ENCODE measurements at places on chromosomes 6 and 20. TPM values are rescaled to one million over a fixed set of nuclear protein-coding genes. Genes with fewer than 3 reads are reported as not detected.
A peak's percentile ranks its signal among the peaks of the same experiment; 100 is the strongest.

GRCh38 chr6:21970569-21971300 lies 326.1 kb downstream of the PRL start:
- H3K4me3 ChIP-seq, result no peak overlapping the region
- no peaks in the 10 kb centered on the region for H3K27me3 ChIP-seq
- DNase-seq, result no peak
- no peak overlapping the region for H3K27ac ChIP-seq
- no peaks in the 10 kb centered on the region for H3K36me3 ChIP-seq

GRCh38 chr6:48135323-48136084 lies 24.5 kb upstream of the PTCHD4 start:
- H3K4me3 ChIP-seq, result no peak overlapping the region
- H3K27ac ChIP-seq, result no peak overlapping the region
- DNase-seq, result no peak
- H3K27me3 ChIP-seq, result no peaks in the 10 kb centered on the region
- no peaks in the 10 kb centered on the region for H3K36me3 ChIP-seq

DNA sequence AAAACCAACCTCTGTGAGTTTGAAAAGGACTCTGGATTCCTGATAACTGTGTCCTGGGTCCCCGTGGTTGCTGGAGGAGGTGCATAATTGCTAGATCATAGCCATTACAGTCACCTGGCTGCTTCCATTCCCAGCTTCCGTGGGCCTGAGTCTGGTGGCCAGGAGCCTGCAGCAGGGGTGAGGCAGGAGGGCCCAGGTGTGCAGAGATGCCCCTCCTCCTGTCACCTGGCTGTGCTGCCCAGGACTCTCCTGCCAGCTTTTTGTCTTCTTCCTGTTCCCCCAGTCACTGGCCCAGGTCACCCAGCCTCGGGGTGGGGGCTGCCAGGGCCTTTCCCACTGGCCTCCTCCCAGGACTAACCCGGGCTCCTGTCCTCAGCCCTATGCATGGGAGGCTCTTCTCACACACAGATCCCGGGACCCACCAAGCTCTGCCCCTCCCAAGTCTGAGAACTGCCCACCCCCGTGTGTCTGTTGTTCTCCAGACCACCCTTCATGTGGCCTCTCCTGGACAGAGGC lies 30.0 kb downstream of the RAET1L start:
- H3K27me3 ChIP-seq, result peaks cover 6% of the 10 kb centered on the region
- DNase-seq, result no peak
- no peaks in the 10 kb centered on the region for H3K36me3 ChIP-seq
- peaks cover 12% of the 10 kb centered on the region for H3K4me1 ChIP-seq

GRCh38 chr6:15132167-15132566 lies 113.7 kb upstream of the JARID2 start:
- no peak for DNase-seq
- H3K27ac ChIP-seq, result no peak overlapping the region
- H3K4me3 ChIP-seq, result no peak overlapping the region
- no peaks in the 10 kb centered on the region for H3K36me3 ChIP-seq
- H3K4me1 ChIP-seq, result no peaks in the 10 kb centered on the region

DNA sequence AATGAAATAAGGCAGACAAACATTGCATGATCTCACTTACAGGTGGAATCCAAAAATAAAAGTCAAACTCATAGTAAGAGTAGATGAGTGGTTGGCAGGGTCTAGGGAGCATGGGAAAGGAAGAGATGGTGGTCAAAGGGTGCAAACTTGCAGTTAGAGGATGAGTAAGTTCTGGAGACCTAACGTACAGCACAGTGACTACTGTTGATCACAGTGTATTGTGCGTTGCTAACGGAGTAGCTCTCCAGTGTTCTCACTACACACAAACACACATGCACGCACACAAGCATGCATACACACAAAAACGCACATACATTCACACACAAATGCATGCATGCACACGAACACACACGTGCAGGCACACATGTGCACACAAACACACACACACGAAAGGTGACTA lies 54.9 kb downstream of the LY86 start:
- no peaks in the 10 kb centered on the region for H3K27me3 ChIP-seq
- H3K4me1 ChIP-seq, result peaks cover 12% of the 10 kb centered on the region
- H3K27ac ChIP-seq, result no peak overlapping the region

- H3K27me3 ChIP-seq, result no peaks in the 10 kb centered on the region
- H3K36me3 ChIP-seq, result no peaks in the 10 kb centered on the region
- no peak for DNase-seq
- no peak overlapping the region for H3K27ac ChIP-seq
- H3K4me3 ChIP-seq, result no peak overlapping the region
Observed at GRCh38 chr20:53399083-53399482, 194.6 kb downstream of the ZNF217 start.

DNA sequence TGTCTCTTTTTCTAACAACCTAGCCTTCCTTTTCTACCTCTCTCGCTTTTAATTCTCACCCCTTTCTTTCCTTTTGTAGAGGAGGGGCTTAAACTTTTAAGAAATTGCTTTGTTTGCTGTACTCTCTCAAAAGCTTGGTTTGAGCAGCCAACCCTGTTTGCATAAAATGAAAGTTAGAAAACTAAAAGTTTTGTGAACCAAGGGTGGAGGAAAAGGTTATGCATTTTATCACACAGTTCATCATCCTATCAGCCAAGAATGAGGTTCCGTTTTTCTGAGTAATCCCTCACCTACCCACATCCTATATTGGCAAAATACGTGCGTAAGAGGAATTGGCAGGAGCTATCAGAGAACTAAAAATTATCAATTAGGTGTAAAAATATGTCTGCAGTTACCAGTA lies 42.8 kb upstream of the LOC128125822 start:
- H3K36me3 ChIP-seq, result no peaks in the 10 kb centered on the region
- DNase-seq, result no peak
- H3K27me3 ChIP-seq, result no peaks in the 10 kb centered on the region
- no peak overlapping the region for H3K27ac ChIP-seq

GRCh38 chr6:53125276-53125675 lies 23.4 kb downstream of the GCM1 start:
- H3K4me3 ChIP-seq, result no peak overlapping the region
- H3K27ac ChIP-seq, result no peak overlapping the region
- no peaks in the 10 kb centered on the region for H3K27me3 ChIP-seq
- DNase-seq, result no peak

- peaks cover 8% of the 10 kb centered on the region for H3K4me1 ChIP-seq
- no peak overlapping the region for H3K4me3 ChIP-seq
- H3K27ac ChIP-seq, result peak overlapping the region; percentile 50
- H3K27me3 ChIP-seq, result no peaks in the 10 kb centered on the region
- peak; percentile 66 for DNase-seq
- H3K36me3 ChIP-seq, result no peaks in the 10 kb centered on the region
Observed at GRCh38 chr6:157471895-157472686, 91.1 kb downstream of the ZDHHC14 start.

PRL gene
- not detected for total RNA-seq

CFAP206 gene
- total RNA-seq, result 3.7 TPM

MBOAT1 gene
- 24.3 TPM for total RNA-seq

SLC22A2 gene
- not detected for total RNA-seq

ACTL10 gene
- 2.1 TPM for total RNA-seq

TRERF1 gene
- 3.1 TPM for total RNA-seq

CGA gene
- not detected for total RNA-seq

Data from thyroid gland (tissue), 4 donors.